Spinal cord (tissue), 10 donors: ENCODE measurements at places on chromosomes 16 and 17. TPM values are rescaled to one million over a fixed set of nuclear protein-coding genes. Genes with fewer than 3 reads are reported as not detected.

GRCh38 chr17:12851901-12852435, 62.7 kb downstream of the ARHGAP44 start:
- no peaks in the 10 kb centered on the region for H3K4me1 ChIP-seq
- H3K27ac ChIP-seq, result no peak overlapping the region
- no peaks in the 10 kb centered on the region for H3K27me3 ChIP-seq
- H3K36me3 ChIP-seq, result no peaks in the 10 kb centered on the region
- H3K4me3 ChIP-seq, result no peak overlapping the region

DNA sequence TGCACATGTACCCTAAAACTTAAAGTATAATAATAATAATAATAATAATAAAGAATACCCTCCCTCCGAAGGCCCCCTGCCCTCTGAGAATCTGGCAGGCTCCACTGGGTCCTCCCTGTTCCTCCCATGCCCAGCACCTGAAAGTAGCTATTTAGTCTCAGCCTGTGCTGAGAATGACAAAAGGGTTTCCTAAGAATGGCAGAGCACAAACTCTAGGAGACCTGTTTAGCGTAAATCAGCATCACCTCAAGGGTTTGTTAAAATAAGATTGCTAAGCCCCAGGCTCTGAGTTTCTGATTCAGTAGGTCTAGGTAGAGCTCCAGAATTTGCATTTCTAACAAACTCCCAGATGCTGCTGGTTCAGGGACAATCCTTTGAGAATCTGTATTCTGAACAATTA, 606.8 kb upstream of the CDH11 start:
- no peak overlapping the region for H3K4me3 ChIP-seq
- peaks cover 3% of the 10 kb centered on the region for H3K4me1 ChIP-seq
- DNase-seq, result no peak
- H3K27me3 ChIP-seq, result no peaks in the 10 kb centered on the region
- no peaks in the 10 kb centered on the region for H3K36me3 ChIP-seq

DNA sequence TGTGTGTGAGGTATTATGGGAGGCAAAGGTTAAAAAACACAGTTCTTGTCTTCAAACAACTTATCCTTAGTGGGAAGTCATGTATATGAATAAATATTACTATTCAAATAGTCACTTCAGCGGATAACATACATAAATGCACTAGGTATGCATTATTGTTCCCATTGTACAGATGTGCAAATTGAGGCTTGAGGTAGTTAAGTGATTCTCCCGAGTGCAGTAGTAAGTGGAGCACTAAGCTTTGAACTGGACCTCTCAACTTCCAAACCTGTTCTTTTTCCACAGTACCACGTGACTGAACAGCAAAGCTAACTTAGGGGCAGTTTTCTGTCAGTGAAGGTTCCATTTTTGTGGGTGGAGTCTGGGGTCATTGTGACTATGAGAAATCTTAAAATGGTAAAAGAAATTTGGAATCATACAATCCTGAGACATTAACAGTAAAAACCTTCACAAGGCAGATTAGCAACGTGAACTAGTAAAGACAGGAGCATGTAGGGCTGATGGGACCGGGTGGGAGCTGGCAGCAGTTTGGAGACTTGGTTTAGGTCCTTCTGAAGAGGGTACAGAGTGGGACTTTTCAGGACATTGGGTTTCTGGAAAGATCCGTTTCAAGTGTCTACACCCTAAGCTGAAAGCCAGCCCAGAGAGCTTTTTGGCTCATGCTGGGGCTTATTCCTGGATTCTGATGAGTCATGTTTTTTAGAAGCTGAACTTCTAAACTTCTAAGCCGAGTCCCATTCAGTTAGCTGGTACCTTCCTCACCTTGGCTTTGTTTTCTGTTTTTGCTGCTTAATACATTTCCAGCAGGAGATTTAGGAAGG, 204.9 kb downstream of the PRKCA start:
- H3K27ac ChIP-seq, result no peak overlapping the region
- H3K36me3 ChIP-seq, result no peaks in the 10 kb centered on the region
- no peak for DNase-seq
- H3K27me3 ChIP-seq, result no peaks in the 10 kb centered on the region
- no peak overlapping the region for H3K4me3 ChIP-seq

DNA sequence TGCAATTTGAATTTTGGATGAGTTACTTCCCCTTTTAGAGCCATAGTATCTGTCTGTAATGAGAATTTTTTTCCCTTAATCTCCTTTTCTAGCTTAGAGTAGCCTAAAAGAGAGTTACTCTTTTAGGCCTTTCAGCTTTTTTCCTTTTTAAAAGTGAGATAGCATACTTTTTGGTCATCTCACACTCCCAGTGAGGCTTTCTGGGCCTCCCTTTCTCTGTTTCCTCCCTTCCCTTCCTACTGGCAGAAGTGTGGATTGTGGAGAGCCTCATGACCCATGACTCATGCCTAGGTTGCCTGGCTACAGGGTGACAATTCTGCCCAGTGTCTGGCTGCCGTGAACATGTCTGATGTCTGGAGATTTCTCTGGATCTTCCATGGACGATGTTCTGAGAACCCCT, 15.2 kb downstream of the KRT23 start:
- H3K27ac ChIP-seq, result no peak overlapping the region
- no peak for DNase-seq
- no peak overlapping the region for H3K4me3 ChIP-seq
- no peaks in the 10 kb centered on the region for H3K4me1 ChIP-seq

MT1M gene
- total RNA-seq, result 4.0 TPM

ZSCAN10 gene
- not detected for total RNA-seq

- peaks cover 4% of the 10 kb centered on the region for H3K36me3 ChIP-seq
These were observed 12.3 kb upstream of the FAM83G start for GRCh38 chr17:19016881-19017280.
